Naive thymus-derived CD4-positive, alpha-beta T cell (primary cell): ENCODE measurements at places on chromosomes 5 and 9. TPM values are rescaled to one million over a fixed set of nuclear protein-coding genes. Genes with fewer than 3 reads are reported as not detected.

Gene PCDHB4
- total RNA-seq = not detected

Gene LHX3
- 0.15 TPM for total RNA-seq

Gene CCDC192
- not detected for total RNA-seq

Gene CCNJL
- 0.42 TPM for total RNA-seq

Gene TMEM252
- not detected for total RNA-seq

Gene INSL4
- total RNA-seq = not detected

- no peak for DNase-seq
- no peak overlapping the region for H3K27ac ChIP-seq
- H3K4me3 ChIP-seq = no peak overlapping the region
- no peaks in the 10 kb centered on the region for H3K4me1 ChIP-seq
Measured at GRCh38 chr9:135414293-135414692, 65.3 kb upstream of the PPP1R26 start.

GRCh38 chr9:70407081-70407503 lies 7.4 kb downstream of the KLF9 start:
- peaks cover 32% of the 10 kb centered on the region for H3K4me1 ChIP-seq
- H3K36me3 ChIP-seq = peaks cover 3% of the 10 kb centered on the region
- H3K27me3 ChIP-seq = no peaks in the 10 kb centered on the region
- peak overlapping the region; percentile 46 for H3K27ac ChIP-seq
- H3K4me3 ChIP-seq = no peak overlapping the region

GRCh38 chr5:135220394-135221186 lies 178.4 kb downstream of the MACROH2A1 start:
- H3K27me3 ChIP-seq = no peaks in the 10 kb centered on the region
- no peaks in the 10 kb centered on the region for H3K36me3 ChIP-seq
- no peak for DNase-seq
- H3K27ac ChIP-seq = no peak overlapping the region

DNA sequence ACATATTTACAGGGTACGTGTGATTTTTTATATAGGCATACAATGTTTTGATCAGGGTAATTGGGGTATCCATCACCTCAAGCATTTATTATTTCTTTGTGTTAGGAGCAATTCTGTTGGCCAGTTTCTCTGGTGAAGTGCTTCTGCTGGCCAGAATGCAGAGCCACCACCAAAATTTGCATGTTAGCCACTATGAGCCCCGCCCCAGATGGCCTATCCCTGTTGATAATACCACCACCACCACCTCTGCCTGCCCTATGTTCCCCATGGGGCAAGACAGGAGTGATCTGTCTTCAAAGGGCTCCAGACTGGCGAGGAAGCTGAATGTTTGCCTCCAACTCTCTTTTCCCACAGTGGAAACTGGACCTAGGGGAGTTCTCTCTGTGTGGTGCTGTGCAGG lies 26.0 kb upstream of the JAK2 start:
- no peak overlapping the region for H3K4me3 ChIP-seq
- no peak for DNase-seq
- no peak overlapping the region for H3K27ac ChIP-seq
- H3K4me1 ChIP-seq = no peaks in the 10 kb centered on the region
- H3K27me3 ChIP-seq = no peaks in the 10 kb centered on the region

- no peaks in the 10 kb centered on the region for H3K27me3 ChIP-seq
- no peak for DNase-seq
- no peak overlapping the region for H3K27ac ChIP-seq
- no peaks in the 10 kb centered on the region for H3K36me3 ChIP-seq
Measured at GRCh38 chr9:116039893-116040292, 113.7 kb upstream of the PAPPA start.

DNA sequence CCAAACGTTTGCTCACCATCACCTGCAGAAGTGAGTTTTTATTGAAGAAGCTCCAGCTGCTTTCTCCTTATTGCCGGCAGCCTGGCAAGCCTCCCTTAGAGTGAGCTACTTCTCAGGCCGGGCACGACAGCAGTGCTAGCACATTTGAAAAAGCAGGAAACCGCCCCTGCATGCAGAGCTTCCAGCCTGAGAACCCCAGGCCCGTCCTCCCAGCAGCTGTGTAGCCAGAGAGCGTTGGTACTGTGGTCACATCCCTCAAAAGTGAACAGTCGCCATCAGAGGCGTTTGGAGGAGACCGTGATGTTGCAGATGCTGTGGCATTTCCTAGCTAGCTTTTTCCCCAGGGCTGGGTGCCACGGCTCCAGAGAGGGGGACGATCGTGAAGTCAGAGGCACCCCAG lies 23.5 kb downstream of the SLC25A25 start:
- H3K27me3 ChIP-seq = no peaks in the 10 kb centered on the region
- no peak for DNase-seq
- no peaks in the 10 kb centered on the region for H3K36me3 ChIP-seq
- peak overlapping the region; percentile 71 for H3K27ac ChIP-seq
- peak overlapping the region; percentile 24 for H3K4me3 ChIP-seq
- peaks cover 71% of the 10 kb centered on the region for H3K4me1 ChIP-seq

DNA sequence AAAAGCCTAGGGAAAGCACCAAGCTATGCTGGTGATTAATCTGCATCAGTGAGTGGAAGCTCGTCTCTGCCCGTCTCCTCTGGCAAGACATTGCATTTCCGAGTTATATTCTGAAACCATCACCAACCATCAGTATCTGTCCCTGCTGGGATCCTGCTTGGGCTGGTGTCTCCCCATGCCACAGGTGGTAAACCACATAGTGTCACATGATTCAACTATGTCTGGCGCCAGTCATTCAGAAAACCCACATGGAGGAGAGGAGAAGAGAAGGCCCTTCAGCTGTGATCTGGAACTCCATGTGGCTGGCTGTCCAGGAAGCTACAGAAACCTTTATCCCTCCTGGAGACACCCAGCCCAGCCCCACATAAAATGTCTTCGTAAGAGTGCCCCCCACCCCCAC lies 4.8 kb downstream of the IL9 start:
- no peaks in the 10 kb centered on the region for H3K4me1 ChIP-seq
- H3K36me3 ChIP-seq = no peaks in the 10 kb centered on the region
- no peak for DNase-seq
- H3K27ac ChIP-seq = no peak overlapping the region

DNA sequence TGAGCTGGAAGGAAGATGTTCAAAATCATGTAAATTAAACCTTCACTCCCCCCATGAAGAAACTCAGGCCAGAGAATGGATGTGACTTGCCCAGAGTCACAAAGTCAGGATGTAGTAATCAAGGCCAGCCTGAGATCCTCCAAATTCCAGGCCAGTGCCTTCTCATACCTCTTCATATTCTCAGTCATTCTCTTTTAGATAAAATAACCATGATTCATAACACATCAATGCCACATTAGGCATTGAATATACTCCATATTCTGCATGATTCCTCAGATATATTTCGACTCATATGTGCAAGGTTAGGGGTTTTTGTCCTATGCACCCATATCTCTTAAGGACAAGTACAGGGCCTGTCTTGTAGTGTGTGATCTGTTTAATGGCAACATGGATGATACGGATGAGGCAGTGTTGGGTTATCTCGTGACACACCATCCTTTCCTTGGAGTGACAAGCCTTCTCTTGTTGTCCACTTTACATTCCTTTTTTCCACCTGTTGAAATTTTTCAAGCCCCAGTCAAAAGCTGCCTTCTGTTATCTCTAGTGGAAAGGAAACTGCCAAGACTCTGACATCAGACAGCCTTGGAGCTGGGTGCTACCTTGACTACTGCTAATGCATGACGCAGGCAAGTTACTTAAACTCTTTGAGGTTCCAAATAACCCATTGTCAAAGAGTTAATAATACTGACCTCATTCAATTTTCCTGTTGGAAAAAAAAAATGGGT lies 227.5 kb upstream of the NR4A3 start:
- H3K27ac ChIP-seq = no peak overlapping the region
- no peaks in the 10 kb centered on the region for H3K36me3 ChIP-seq
- no peak overlapping the region for H3K4me3 ChIP-seq

GRCh38 chr9:69276775-69277174 lies 48.2 kb upstream of the ENTREP1 start:
- no peak for DNase-seq
- no peaks in the 10 kb centered on the region for H3K27me3 ChIP-seq
- no peak overlapping the region for H3K4me3 ChIP-seq
- H3K4me1 ChIP-seq = no peaks in the 10 kb centered on the region

- no peak overlapping the region for H3K27ac ChIP-seq
- H3K36me3 ChIP-seq = no peaks in the 10 kb centered on the region
- DNase-seq = no peak
- no peaks in the 10 kb centered on the region for H3K4me1 ChIP-seq
Measured at GRCh38 chr9:136671646-136672430, 9.1 kb downstream of the EGFL7 start.

GRCh38 chr5:73135429-73136054 lies 15.2 kb downstream of the TMEM171 start:
- H3K27ac ChIP-seq = no peak overlapping the region
- peaks cover 9% of the 10 kb centered on the region for H3K27me3 ChIP-seq
- H3K36me3 ChIP-seq = no peaks in the 10 kb centered on the region
- no peak overlapping the region for H3K4me3 ChIP-seq
